ENCODE measurements at places on chromosomes 5 and 9.

DNA sequence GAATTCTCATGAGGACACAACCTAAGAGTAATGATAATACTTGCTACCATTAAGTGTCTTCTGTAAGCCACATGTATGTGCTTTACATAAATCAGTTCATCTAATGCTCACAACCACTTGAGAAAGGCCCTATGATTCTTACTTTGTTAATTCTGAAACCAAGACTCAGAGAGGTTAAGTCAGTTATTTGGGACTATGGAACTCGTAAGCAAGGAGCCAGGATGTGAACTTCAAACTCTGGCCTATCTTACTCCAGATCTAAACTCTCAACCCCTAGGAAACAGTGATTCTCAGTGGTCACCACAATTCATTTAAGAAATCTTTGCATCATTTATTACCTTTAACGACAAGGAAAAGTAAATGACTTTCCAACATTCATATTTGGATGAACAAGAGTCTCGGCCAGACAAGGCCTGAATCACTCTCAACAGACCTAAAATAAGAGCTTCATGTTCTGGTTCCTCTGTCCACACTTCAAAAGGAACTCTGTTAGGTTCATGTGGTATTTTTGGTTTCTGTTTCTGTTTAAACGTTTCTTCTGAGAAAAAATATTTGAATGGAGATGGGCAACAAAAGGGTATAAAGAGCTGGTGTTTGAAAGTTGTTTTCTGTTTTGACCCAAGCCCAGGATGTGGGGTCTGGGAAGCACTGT lies 104.8 kb downstream of the LPAR1 start:
- no peak for DNase-seq

- no peak for DNase-seq
Observed at GRCh38 chr9:2019723-2020122, 4.6 kb downstream of the SMARCA2 start.

DNA sequence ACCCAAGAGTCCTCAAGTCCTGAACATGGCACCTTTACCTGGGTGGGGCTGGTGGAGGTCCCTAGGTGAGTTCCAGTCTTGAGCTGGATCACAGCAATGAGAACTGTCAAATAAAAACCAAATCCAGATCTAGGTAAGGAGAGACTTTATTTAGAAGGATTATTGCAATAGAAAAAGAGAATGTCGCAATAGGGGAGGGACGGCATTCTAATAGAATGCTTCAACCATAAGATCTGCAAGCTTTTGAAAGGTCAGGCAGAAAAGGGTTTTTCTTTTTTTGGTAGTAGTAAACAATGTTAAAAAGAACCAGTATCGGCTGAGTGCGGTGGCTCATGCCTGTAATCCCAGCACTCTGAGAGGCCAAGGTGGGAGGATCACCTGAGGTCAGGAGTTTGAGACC lies 5.2 kb upstream of the GCNT1 start:
- no peak for DNase-seq

DNA sequence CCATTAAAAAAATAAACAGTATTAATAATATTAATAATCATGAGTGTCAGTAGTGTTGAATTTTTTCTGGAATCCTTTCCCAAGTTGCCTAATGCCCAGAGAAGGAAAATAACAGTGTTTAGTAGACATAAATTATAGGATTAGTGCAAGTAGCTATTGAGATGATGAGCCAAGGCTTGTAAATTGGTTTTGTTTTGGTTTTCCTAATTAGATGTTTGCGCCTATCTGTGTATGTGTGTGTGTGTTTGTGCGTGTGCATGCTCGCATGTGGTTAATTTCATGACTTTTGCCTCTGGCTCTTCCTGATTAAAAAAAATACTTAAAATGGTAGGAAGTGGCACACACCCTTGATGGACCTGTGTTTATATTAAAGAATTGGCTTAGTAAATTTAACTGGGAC lies 55.4 kb downstream of the FXN start:
- no peak for DNase-seq

- no peak for DNase-seq
Observed at GRCh38 chr5:163261647-163262269, 175.6 kb upstream of the CCNG1 start.

GRCh38 chr9:13487936-13488335 lies 208.4 kb upstream of the MPDZ start:
- DNase-seq: no peak

GRCh38 chr9:78167356-78167755 lies 68.5 kb upstream of the CEP78 start:
- DNase-seq: no peak

DNA sequence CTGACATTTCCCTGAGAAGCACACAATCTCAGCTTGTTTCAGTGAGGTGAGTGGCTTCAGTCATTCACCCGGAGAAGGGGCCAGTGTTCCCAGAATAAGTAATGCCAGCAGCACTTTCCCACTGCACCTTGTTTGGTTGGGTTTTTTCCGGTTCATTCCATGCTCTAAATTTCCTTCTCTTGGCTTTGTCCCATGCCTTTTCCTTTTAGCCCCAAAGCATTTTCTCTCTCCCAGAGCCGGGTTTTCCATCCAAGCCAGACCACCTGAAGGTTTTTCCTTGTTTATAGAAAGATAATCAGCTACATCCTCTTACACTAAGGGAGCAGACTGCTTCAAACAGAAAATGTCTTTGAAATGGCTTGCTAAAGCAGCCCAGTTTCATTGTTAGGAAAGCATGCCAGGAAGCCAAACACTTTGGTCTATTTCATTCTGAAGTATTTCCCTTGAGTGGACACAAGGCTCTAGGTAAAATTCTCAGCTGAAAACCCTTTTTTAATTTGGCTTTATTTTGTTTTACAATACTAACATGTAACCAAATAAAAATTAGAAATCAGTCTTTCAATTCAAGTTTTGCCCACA lies 501.6 kb downstream of the DTWD2 start:
- DNase-seq: no peak

- no peak for DNase-seq
Observed at GRCh38 chr5:74149395-74149794, 491.1 kb downstream of the ENC1 start.

- no peak for DNase-seq
Observed at GRCh38 chr5:42015681-42016080, 90.6 kb downstream of the FBXO4 start.

GRCh38 chr5:101561018-101561417 lies 657.9 kb upstream of the ST8SIA4 start:
- no peak for DNase-seq

GRCh38 chr9:129351642-129352145 lies 173.6 kb upstream of the IER5L start:
- no peak for DNase-seq

- no peak for DNase-seq
Observed at GRCh38 chr5:133694181-133694831, 82.0 kb upstream of the FSTL4 start.

- no peak for DNase-seq
Observed at GRCh38 chr5:132499440-132500243, 9.1 kb upstream of the IRF1 start.

- no peak for DNase-seq
Observed at GRCh38 chr9:97860451-97861147, 7.6 kb downstream of the FOXE1 start.

DNA sequence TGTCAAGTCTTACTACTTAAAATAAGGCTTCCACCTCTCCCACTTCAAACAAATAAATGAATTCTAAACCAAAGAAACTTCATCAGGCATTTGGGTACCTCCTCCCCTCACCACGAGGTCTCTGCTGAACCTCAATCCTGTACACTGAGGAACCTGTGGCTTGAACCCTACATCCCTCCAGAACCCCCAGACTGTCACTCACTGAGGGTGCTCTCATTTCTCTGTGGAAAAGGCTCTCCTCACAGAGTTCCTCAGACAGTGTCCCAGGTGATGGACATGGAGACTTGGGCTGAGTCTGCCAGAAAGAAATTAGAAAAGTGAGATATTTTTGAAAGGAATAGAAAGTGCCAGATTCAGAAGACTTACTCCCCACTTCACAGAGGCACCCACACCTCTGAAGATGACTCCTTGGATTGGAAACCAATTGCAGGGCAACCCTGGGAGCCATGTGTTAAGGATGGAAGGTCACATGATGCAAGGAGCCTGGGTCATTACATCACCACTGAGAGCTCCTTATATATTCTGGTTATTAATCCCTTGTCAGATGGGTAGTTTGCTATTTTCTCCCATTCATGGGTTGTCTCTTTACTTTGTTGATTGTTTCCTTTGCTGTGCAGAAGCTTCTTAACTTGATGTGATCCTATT lies 19.8 kb downstream of the MLANA start:
- DNase-seq: no peak

- DNase-seq: no peak
Observed at GRCh38 chr5:179269781-179270543, 75.3 kb downstream of the ADAMTS2 start.

DNA sequence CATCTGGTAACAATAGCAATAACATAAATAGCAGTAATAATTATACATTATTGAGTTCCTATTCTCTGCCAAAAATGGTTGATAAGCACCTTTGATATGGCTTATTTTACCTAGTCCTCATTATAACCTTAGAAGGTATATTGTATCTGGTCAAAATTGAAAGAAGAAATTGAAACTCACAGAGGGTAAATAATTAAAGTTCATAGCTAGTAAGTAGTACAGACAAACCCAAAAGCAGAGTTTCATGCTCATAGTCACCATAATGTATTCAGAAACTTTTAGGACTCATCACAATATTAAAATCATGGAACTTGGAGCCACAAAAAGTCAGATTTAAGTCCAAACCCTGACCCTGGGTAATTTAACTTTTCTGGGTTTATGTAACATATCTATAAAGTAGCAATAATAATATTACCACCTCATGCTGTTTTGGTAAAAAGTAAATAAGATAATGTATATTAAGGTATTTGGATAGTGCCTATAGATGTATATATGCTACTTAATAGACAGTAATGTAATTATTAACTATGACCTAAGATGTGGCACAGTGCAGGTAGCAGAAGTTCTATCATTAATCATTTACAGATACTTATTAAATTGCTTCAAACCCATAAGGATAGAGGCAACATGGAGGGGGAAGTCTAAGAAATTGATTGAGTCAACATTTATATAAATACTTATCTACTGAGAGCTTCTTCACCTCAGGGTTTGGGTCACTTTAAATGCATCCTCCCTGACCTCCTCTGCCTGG lies 32.4 kb downstream of the STK32A start:
- no peak for DNase-seq

DNA sequence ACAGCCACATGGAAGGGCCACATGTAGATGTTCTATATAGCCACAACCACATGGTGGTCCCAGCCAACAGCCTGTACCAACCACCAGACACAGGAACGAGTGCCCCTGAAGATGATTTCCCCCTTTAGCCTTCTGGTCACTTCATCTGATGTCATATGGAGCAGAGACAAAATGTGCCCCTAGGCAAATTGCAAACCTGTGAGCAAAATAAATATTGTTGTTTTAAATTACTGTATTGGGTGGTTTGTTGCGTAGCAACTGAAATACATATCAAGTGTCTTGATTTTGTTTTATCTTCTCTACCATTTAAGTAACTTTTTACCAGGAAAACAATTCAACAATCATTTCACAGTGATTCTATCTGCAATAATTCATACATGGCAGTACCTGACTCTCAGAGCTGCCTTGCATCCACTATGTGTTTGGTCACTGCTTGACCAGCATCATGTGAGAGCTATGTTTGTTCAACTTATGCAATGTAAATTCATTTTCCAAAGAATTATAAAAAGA lies 142.5 kb upstream of the VLDLR start:
- DNase-seq: no peak

- no peak for DNase-seq
Observed at GRCh38 chr9:110919609-110920008, 118.7 kb downstream of the LPAR1 start.

- DNase-seq: no peak
Observed at GRCh38 chr5:126341906-126342630, 81.1 kb upstream of the GRAMD2B start.

DNA sequence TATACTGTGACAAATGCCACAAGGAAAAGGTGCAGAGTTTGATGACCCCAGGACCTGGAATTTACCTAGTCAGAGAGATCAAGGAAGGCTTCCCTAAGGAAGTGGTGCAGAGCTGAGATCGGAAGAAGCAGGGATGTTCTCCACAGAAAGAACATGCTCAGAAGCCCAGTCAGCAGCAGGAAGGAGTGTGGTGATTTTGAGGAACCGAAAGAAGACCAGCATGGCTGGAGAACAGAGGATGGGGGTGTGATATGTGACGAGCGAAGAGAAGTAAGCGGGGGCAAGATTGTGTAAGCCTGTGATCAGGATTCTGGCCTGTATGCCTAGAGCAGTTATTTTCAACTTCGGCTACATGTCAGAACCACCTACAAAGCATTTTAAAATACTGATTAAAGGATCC lies 18.7 kb upstream of the PIK3R1 start:
- no peak for DNase-seq

GRCh38 chr5:72301557-72301956 lies 18.5 kb downstream of the MRPS27 start:
- no peak for DNase-seq

- peak; percentile 72 for DNase-seq
Observed at GRCh38 chr9:86741311-86742208, 205.7 kb downstream of the GAS1 start.

- no peak for DNase-seq
Observed at GRCh38 chr5:131305138-131305689, 41.4 kb downstream of the CDC42SE2 start.

GRCh38 chr5:133032852-133033742 lies 6.7 kb upstream of the ZCCHC10 start:
- no peak for DNase-seq

DNA sequence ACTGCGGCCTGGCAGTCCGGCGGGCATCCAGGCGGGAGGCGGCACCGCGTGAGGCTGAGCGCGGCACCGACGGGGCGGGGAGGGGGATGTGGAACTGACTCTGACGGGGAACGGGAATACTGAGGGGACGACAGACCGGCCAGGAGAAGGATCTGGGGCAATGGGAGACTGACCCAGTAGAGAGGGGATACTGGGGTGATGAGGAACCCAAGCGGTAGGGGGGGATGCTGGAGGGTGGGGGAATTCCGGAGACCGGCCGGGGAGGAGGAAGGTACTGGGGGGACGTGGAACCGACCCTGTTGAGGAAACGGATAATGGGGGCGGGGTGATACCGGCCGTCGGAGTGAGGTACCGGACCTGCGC lies 423 bp downstream of the IPPK start:
- DNase-seq: no peak

- DNase-seq: no peak
Observed at GRCh38 chr5:173950829-173951228, 38.1 kb upstream of the C5orf47 start.

- no peak for DNase-seq
Observed at GRCh38 chr5:131463656-131464055, 171.4 kb downstream of the RAPGEF6 start.

DNA sequence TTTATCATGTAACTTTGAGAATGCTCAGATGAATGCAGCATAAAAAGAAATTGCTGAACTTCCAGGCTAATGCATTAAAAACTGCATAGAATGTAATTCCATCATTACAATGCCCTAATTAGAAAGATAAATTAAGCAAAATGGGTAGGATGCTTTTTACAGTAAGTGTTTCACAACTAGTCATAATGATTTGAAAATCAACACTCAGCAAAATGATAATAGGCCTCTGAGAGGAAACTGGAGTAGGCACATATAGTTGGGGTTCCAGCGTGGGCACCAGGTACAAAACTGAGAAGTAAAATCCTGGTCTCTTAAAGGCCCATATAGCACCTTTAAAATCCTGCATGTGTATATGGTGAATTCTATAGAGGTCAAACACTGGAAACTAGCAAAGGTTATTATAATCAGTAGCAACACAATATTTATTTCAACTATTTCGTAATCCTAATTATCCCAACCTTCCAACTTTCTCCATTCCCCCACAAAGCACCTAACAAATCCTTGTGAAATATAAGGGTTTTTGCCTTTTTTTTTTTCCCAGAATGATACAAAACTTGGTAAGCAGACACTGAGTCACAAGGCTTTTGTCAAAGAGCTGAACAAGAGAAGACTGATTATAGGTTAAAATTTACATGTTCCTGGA lies 108.0 kb upstream of the NR5A1 start:
- DNase-seq: no peak
